ENCODE measurements at places on chromosomes 5 and 9. TPM values are rescaled to one million over a fixed set of nuclear protein-coding genes. Genes with fewer than 3 reads are reported as not detected.

DNA sequence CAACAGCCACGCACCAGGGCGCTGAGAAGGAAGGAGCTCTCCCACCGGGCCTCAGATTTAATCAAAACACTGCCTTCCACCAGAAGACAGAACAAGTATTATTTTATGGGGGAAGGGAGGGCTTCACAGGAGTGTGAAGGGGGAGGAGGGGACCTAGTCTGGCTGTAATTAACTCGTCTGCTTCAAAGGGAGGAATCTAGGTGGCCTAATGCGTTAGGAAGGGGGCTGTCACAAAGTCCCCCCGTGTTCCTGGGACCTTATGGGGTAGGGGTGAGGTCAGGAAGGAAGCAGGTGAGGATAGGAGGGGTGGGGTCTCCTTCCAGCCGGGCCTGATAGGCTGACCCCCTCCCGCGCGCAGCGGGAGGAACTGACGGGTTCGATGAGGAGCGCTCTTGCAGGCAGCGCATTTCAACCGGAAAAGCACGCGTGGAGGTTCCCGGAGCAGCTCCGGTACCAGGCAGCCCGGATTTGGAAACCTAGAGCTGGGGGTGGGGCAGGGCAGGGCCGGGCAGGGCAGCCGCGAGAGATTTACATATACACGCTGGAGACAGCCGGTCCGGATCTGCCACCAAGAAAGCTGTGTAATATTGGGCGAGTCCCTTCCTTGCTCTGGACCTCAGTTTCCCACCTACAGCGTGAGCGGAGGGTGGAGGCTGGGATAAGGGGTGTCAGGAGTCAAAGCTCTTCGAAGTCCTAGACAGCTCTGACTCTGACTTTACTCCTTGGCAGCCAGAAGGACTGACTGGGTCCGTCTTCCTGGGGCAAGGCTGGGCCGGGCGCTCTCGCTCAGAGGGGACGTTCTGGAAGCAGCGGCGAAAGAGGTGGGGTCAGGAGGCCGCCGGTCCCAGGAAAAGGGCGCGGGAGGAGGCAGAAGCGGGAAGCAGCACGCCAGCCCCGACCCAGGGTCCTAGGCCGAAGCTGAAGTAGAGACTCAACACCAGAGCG is 1.8 kb downstream of the SHB start:
- DNase-seq: no peak

DNA sequence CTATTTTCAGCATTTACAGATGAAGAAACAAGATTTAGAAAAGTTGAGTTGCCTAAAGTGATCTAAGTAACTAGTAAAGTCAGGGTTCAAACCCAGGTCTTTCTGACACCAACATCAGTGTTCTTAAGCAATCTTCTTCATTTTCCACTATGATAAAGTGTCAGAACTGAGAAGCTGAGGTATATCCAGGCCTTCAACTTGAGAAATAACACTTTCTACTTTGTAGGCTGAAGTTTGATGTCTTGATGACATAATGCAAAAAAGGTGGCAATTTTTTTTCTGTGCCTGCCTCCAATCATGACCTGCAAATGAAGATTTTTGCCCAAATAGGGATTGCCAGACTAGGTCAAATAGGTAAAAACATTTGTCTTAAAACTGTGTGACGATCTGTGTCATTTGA is 81.3 kb downstream of the NR3C1 start:
- DNase-seq: no peak

- DNase-seq: no peak
Observed at GRCh38 chr5:116451905-116452450, 122.6 kb downstream of the SEMA6A start.

DNA sequence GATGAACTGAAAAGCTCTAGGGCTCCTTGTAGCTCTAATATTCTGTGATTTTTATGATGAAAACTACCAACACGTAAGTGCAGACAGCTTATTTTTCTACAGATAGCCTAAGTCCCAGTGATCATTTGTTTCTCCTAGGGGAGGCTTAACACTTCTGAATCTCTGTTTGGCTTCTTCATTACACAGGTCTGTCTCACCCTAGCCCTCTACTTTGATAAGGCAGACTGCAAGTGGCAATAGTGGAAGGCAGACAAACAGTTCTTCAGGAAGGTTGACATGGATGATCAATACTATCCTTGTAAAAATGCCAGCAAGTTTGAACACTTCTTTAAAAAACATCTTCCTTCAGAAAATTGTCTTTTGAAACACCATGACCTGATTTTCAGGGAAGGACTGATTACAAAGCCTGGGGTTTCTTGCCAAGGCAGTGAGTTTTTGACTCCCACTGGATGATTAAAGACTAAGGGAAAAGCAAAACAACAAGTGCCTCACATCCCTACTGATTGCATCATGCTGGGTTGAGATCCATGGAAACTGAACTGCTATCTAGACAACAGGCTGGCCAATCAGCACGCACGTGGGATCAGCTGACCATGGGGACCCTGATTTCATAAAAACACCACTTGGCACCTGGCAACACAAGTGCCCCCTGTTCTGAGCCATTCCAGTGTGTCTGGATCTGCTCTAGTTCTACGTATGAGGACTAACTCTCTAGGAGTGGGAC is 212.2 kb downstream of the SMARCA2 start:
- DNase-seq: no peak

DNA sequence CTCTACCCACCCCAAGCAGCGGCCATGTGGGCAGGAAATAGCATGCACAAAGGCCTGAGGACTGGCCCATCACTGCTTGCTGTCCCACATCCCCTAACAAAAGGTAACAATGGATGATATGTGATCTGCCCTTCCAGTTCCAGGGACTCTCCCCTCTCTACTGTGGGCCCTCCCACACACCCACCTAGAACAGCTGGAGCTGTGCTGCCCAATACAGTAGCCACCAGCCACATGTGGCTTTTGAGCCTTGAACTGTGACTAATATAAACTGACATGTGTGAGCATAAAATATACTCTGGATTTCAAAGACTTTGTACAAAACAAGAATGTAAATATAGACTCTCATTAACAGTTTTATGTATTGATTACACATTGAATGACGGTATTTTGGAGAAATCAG is 78.1 kb downstream of the C5orf15 start:
- DNase-seq: no peak

The DDX41 gene
- total RNA-seq: 104 TPM

- no peak for DNase-seq
Observed at GRCh38 chr9:112104401-112104800, 70.7 kb downstream of the SUSD1 start.

GRCh38 chr5:56803025-56803424 is 12.3 kb upstream of the MAP3K1 start:
- DNase-seq: no peak

GRCh38 chr5:82820961-82821845 is 256.0 kb downstream of the TMEM167A start:
- no peak for DNase-seq

The TJP2 gene
- 187 TPM for total RNA-seq

DNA sequence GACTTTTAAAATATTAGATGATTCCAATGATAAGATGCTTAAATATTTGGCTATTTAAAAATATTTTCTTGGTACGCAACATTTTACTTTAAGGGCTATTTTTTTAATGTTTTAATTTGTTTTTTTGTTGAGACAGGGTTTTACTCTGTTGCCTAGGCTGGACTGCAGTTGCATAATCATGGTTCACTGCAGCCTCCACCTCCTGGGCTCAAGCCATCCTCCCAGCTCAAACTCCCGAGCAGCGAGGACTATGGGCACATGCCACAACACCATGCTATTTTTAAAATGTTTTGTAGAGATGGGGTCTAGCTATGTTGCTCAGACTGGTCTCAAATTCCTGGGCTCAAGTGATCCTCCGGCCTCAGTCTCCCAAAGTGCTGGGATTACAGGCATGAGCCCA is 850.2 kb upstream of the DMAC1 start:
- DNase-seq: no peak

All from type B pancreatic cell (in vitro differentiated cells).